Kidney epithelial cell (primary cell): ENCODE measurements at places on chromosomes 7 and 10. TPM values are rescaled to one million over a fixed set of nuclear protein-coding genes. Genes with fewer than 3 reads are reported as not detected.
A peak's percentile ranks its signal among the peaks of the same experiment; 100 is the strongest.

Gene NRP1
- total RNA-seq: 72.6 and 81.2 TPM in 2 replicates

DNA sequence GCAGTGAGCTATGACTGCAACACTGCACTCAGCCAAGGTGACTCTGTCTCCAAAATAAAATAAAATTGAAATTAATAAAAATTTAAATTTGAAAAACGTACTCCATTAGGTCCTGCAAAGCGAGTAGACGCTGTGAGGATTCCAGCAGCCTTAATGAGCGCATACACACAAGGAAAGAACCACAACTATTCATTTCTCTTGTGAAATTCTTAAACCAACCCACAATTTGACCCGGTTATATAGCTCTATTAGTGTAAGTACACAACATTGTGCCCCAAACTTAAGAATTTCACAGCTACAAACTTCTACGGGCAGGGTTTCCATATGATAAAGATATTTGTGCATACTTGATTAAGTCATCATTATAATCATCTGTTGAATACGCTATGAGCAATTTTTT lies 84.4 kb downstream of the PARD3 start:
- DNase-seq: no peak

DNA sequence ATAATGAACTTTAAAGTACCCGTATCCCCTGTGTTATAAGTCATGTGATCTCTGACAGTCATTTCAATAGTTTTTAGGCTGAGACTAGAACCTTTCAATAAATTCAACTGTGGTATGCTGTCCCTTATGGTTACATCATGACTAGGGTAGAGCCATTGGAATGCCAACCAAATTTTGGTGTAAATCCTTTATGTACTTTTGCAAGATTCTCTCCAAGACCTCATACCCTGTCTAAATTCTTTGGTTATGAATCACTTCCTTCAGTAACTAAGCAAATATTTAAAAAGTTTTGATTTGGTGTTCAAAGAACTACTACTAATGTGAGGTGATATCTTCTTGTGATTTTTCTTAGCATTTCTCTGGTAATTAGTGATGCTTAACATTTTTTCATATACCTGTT lies 20.8 kb upstream of the OR6B1 start:
- DNase-seq: peak; percentile 9

- no peak for DNase-seq
These were observed 31.9 kb upstream of the INSYN2A start for GRCh38 chr10:127228195-127228787.

DNA sequence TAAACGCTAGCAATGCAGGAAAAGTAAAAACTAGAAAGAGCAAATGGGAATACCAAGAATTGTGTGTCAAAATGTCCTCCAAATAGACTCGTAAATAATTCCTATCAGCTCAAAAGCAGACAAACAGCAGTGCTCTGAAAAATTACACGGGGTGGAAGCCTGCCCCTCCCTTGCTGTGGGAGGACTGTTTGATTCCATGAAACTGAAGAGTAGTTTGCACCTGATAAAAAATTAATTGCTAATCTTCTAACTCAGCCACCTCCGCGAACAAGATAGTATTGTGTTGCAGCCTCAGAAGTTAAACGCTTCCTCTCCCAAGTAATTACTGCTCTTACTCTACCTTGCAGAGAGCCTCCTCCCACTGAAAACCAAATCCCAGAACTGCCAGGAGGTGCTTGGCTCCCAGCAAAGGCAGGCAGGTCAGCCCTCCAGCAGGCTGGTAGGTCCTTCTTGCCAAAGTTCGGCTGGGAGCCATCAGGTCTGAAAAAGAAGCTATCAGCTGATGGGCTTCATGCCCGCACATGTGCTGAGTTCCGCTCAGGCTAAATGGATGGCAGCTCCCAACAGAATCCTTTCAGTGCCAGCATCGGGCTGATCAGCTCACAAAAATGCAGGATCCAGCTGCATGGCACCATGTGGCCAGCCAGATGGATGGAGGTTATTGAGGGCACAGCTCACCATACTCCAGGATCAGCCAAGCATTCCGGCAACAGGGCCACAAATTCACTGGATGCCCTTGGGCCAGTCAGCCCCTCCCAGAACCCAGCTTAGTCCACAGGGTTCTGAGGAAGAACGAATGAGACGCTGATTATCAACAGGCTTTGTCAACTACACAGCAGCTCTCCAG lies 37.1 kb downstream of the MAD1L1 start:
- no peak for DNase-seq

DNA sequence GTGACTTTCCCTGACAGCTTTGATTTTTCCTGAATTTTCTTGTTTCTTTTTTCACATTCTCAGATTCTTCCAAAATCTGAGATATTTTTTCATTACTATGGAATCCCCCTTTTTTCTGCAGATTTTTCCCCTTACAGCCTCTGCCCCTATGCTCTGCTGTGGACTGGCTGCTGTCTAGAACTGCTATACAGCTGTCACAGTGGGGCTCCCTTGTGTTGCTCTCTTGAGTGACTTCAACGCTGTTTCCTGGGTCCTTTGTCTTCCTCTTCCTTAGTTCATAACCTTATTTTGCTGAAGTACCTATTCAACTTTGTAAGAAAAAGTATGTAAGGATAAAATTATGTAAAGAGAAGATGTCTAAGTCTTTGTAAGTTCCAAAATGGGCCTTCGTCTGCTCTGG lies 234.1 kb upstream of the YAE1 start:
- no peak for DNase-seq

DNA sequence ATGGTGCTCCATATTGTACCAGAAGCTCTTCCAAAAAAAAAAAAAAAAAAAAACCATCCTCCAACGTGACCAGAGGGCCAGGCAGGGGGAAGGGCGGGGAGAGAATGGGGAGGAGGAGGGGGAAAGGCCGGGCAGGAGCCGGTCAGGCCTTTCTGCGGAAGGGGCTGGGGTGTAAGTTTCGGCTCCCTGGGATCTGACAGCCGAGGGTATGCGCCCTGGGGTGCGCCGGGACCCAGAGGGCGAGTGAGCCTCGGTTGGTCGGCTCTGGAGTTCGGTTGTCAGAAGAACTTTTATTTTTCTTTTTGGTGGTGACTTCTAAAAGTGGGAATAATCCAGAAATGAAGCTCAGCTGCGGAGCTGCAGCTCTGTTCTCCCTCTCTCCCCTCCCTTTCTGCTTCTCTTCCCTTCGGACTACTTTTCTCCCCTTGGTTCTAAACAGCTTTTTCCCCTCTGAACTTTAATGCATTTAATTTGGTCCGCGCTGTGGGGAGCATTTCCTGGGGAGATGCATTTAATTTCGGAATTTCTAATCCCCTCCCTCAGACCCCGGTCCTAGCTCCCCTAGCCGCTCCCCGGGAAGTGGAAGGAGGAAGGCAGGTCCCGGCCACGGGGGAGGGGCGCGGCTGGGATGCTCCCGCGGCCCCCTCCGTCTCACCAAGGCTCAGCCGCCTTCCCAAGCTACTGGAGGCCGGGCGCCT lies 3.9 kb upstream of the PAX2 start:
- DNase-seq: no peak

GRCh38 chr10:36345807-36346206 lies 703.7 kb upstream of the FZD8 start:
- no peak for DNase-seq

DNA sequence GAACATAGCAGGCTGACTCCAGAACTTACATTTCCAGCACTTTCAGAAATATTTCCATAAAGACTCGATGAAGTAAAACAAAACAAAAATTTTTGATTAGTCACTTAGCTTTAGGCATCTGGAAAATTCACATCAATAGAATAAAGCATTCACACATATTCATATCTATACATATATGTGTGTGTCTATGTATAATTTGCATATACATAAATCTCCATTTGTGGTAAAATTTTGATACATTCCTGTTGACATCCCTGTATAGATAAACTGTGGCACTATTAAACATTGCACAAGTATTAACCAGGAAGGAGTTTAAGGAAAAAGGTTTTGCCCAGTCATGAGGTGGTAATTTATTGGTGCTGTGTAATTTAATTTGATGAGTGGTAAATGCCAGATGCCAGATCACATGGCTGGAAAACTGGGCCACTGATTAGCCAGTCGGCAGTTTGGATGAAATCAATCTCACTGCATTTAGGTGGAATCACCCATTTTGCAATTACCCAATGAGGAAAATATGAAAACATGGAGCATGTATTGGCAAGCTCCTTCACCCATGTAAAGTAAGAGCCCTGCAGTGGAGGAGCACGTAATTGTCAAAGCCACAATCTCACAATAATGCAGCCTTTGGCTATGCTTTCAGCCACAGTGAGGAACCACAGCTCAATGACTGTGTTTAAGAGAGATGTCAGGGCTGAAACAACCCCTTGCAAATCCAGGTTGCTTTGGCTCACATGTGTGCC lies 294.6 kb downstream of the RNLS start:
- no peak for DNase-seq

GRCh38 chr7:36279200-36279925 lies 110.3 kb upstream of the ANLN start:
- DNase-seq: no peak

GRCh38 chr7:146683439-146683838 lies 566.8 kb downstream of the CNTNAP2 start:
- peak; percentile 4 for DNase-seq

- DNase-seq: no peak
These were observed 81.0 kb downstream of the PPP1R3C start for GRCh38 chr10:91551856-91552255.
